ENCODE measurements at places on chromosomes 4 and X.

- DNase-seq, result no peak
These were observed 66.1 kb downstream of the POLA1 start for GRCh38 chrX:24759786-24760185.

GRCh38 chr4:144695721-144696120 lies 49.8 kb downstream of the HHIP start:
- DNase-seq, result no peak

GRCh38 chr4:188780686-188781085 lies 641.4 kb downstream of the TRIML1 start:
- DNase-seq, result no peak

GRCh38 chr4:145769450-145770037 lies 89.6 kb downstream of the C4orf51 start:
- no peak for DNase-seq

DNA sequence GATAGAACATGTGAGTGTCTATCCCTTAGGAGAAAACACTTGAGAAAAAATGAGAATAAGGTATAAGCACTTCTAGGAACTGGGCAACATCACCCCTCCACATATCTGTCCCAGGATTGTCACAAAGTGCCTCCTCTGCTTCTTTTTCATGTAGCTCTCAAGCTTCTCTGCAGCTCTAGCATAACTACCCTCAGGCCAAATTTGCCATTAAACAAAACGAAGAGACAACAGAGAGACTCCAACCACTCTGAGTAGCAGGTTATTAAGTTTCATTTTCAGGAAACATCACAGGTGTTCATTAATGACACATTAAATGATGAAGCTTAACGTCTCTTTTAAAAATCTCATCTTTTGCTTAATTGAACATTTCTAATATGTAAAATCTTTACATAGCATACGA lies 580.0 kb downstream of the GALNTL6 start:
- DNase-seq, result no peak

DNA sequence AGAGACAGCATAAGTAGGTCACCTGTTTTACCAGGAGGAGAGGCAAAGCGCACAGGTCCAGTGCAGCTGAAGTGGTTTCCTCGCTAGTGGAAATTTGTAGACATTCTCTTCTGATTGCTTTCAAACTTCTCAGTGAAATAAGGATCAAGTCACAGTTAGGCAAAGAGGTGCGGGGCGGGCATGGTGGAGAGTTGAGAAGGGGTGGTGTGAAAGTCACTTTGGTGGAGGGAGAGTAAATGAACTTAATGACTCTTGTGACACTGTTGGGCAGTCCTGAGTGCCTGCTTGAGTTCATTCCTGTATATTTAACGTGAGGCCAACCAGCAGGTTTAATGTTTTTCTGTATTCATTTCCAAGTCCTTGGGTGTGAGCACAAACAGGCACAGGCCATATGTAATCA lies 235.6 kb downstream of the TRIML1 start:
- DNase-seq, result no peak

DNA sequence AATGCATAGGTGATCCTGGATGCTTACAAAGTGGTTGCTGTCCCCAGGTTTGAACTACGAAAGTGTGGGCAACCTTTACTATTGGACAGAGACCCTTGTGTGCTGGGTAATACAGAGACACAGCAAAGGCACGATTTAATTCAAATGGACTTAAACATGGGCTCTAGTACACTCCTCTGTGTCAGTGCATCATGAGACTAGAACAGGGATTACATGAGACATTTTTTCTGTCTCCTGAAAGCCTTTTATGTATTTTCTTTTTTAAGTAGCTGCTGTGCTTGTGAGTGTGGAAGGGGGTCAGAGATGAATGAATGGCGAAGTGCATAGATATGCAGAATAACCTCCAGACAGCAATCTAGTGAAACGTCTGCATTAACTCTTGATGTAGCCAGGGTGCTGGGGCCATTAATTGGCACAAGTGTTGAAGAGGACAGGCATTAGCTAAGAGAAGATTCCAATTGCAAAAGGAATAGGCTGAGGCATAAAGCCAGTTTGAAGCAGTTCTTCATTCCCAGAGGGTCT lies 218.4 kb downstream of the STIM2 start:
- no peak for DNase-seq

- DNase-seq, result no peak
These were observed 25.4 kb downstream of the ELOVL6 start for GRCh38 chr4:110172972-110173371.

DNA sequence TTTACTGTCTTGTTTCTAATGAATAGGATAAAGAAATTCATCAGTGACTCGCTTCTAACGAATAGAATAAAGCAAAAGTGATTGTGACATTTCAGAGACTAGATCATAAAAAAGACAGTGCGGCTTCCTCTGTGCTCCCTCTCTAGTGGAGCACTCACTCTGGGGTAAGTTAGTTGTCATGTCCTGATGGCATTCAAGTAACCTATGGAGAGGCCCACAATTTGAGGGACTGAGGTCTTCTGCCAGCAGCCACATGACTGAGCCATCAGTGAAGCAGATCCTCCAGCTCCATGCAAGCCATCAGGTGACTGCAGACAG lies 72.4 kb downstream of the YIPF6 start:
- no peak for DNase-seq

DNA sequence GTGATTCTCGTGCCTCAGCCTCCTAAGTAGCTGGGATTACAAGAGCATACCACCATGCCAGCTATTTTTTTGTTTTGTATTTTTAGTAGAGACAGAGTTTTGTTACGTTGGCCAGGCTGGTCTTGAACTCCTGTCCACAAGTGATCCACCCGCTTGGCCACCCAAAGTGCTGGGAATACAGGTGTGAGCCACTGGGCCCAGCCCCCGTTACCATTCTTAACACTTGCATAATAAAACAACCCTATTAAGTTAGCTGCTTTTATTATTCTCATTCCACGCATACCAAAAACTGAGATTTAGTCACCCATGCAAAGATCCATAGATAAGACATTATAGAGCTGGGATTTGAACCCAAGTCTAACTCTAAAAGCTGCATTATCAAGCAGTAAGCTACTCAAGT lies 6.0 kb upstream of the TEX13A start:
- no peak for DNase-seq

DNA sequence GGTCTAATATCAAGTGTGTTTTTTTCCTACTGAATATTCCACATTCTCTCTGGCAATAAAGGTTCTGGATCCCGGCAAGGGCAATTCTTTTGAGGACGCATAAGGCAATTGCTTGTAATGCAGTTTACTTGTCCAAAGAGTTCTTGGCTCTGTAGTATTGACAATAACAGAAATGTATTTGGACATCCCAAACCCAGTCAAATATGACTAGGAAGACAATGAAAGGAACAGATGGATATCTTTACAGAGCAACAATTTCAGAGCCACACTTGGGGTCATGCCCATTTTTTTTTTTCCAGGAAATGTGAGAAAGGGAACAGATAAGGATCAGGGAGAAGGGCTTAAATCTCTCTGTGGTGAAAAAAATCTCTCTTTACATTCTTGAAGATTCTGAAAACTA lies 12.2 kb downstream of the GK2 start:
- no peak for DNase-seq

GRCh38 chr4:162170509-162170908 lies 6.7 kb upstream of the FSTL5 start:
- no peak for DNase-seq

DNA sequence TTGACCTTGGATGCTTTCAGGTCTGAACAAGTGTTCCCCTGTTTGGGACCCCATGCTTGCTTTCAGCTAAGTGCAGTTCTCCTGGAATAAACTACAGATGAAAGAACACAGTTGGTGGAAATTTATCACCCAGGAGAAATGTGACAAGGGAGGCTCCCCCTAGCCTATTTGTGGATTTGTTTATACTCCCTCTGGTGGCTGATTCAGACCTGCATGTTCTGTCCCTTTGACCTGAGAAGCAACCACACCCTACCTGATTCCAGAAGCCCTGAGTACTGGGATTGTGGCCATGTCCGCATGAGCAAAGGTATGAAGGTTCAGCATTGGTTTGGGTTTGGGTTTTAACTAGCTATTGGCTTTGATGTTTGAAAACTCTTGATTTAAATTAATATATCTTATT lies 440.9 kb downstream of the MID1IP1 start:
- DNase-seq, result no peak

DNA sequence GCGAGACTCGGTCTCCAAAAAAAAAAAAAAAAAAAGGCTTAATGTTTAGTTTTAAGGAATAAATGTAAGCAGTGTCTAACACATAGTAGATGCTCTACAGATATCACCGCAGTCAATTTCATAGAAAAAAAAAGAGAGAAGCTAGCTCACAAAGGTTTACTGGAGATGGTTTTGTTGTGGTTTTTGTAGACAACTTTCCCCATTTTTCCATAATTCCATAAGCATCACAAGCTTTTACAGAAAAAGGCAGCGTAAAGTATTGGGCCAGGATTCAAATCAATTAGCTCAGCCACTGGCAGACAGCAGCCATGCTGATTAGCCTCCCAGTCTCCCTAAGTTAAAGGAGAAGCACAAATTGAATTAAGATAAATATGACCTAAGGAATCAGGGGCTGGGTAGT lies 1.5 kb downstream of the GRSF1 start:
- DNase-seq, result no peak

All from stimulated activated CD8-positive, alpha-beta memory T cell treated with anti-CD3 and anti-CD28 coated beads, Interleukin-4, amount 100 ng/mL, for 1 hour (primary cell).